ENCODE measurements at places on chromosomes 5 and 9.

DNA sequence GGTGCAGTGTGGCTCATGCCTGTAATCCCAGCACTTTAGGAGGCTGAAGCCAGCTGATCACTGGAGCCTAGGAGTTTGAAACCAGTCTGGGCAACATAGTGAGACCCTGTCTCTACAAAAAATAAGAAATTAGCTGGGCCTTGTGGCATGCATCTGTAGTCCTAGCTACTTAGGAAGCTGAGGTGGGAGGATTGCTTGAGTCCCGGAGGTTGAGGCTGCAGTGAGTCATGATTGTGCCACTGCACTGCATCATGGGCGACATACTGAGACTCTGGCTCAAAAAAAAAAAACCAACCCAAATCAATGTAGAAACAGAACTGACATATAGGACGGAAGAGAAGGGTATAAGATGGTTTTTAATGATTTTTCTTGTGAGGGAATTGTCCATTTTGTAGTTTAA, 27.7 kb downstream of the G3BP1 start:
- no peak for DNase-seq

GRCh38 chr5:177336112-177336511, 15.4 kb downstream of the LMAN2 start:
- DNase-seq = no peak

GRCh38 chr9:81082221-81082620, 607.1 kb downstream of the TLE1 start:
- DNase-seq = no peak

- no peak for DNase-seq
Observed at GRCh38 chr9:92151691-92152393, 36.6 kb upstream of the SPTLC1 start.

DNA sequence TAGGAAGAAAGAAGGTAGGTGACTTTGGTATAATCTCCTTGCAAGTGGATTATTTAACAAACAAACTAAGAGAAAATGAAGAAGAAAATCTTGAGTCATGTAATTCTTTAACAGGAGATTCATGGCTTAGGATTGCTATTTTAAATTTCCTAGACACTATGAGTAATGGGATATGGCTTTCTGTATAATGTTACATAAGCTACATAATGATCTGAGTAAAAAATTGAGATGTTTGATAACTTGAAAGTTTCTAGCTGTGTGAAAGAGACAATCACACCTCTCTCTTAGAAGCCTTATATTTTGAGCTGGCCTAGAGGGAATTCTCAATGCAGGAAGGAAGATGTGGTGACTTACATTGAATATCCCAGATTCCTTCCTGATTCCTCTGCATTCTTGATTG, 92.5 kb downstream of the CDH9 start:
- DNase-seq = no peak

DNA sequence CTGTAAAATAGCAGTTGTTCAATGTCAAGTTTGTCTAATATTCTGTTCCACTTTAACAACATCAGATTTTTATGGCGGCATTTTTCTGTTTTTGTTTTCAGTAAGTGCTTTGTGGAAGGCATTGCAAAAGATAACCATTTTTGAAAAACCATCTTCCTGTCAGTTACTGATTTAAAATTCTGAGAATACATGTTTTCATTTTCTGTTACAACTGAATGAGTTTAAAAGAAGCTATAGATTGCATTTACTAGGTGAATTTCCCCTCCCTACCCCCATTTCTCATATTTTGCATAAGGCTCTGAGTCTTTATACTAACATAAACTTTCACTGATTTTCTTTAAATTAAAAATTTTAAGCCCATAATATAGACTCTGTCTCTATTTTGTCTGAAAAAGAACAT, 4.6 kb upstream of the ERAP2 start:
- no peak for DNase-seq

Data from NCI-H510A (cell line).